ENCODE measurements at places on chromosomes 4 and X.

GRCh38 chr4:77044461-77045150 is 31.2 kb downstream of the CCNI start:
- no peak for DNase-seq

GRCh38 chr4:76023389-76023788 is at the start of gene CXCL10:
Gene CXCL10, minus strand, starts transcription at chr4:76023497. Its CDS starts 66 bp downstream, at chr4:76023431.
- no peak for DNase-seq

DNA sequence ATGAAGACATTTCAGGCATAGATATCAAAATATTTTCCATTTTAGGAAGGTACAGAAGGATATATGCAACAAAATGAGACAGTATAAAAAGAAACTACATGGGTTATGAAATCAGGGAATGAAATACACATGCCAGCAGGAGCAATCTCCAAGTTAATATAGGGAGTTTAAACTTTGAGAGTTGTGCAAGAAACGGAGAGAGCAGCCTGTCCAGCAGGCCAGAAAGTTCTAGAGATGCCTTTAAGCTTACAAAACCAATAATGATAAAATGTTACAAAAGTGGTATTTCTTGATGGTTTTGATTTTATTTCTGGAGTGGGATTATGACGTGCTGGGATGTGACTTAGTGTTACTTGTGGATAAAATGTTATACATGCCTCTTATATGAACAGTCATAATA is 2047.9 kb downstream of the ARAP2 start:
- DNase-seq: no peak

GRCh38 chr4:67691328-67691727 is 9.6 kb downstream of the UBA6 start:
- no peak for DNase-seq
